Right hindlimb (tissue), 1 donor: ENCODE measurements at places on chromosomes 16 and 17.
A peak's percentile ranks its signal among the peaks of the same experiment; 100 is the strongest.

DNA sequence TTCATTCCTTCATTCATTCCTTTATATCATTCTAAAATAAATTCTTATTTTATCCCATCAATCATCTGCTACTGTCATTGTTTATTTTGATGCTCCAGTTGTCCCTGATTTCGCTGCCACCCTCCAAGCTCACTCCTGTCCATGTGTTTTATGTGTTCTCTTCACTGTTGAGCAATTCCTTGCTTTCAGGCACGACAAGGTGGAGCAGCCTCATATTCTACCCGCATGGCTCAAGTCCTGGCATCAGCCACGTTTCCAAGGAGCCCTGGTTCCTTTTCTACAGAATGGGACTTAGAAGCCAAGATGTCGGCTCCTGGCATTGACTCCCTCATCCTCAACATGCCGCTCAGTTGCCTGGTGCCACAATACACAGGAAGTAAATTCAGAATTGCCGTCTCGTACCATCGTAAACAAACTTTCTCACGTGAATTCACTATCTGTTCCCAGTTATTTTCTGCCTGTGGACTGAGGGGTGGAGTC is 139.0 kb downstream of the RPTOR start:
- DNase-seq: no peak

- no peak for DNase-seq
Measured at GRCh38 chr17:51954232-51954765, 204.2 kb downstream of the CA10 start.

DNA sequence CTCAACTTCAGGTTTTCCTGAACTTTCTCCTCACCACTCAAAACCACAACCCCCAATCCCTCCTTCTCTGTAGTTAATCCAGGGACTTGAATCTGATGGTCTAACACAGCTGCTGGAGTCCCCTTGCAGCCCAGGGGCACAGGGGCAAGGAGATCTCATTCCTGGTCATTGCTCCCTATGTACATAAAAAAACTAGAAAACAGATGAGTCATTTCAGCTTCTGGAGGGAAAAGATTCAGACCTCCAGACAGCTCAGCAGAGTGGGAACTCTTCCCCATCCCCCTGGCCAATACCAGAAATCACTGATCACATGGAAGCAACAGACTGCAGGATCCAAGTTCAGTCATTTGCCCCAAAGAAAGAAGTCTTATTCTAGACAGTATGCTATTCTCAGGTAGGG is 62.1 kb downstream of the DYNLRB2 start:
- DNase-seq: no peak

GRCh38 chr17:36609498-36609862 is 8.1 kb downstream of the MRM1 start:
- DNase-seq: no peak

GRCh38 chr17:67994817-67995569 is 1.3 kb downstream of the C17orf58 start:
- peak; percentile 28 for DNase-seq

GRCh38 chr16:1903845-1904840 is 14.1 kb downstream of the HS3ST6 start:
- no peak for DNase-seq

- no peak for DNase-seq
Measured at GRCh38 chr17:48504953-48505352, 25.9 kb downstream of the HOXB1 start.

DNA sequence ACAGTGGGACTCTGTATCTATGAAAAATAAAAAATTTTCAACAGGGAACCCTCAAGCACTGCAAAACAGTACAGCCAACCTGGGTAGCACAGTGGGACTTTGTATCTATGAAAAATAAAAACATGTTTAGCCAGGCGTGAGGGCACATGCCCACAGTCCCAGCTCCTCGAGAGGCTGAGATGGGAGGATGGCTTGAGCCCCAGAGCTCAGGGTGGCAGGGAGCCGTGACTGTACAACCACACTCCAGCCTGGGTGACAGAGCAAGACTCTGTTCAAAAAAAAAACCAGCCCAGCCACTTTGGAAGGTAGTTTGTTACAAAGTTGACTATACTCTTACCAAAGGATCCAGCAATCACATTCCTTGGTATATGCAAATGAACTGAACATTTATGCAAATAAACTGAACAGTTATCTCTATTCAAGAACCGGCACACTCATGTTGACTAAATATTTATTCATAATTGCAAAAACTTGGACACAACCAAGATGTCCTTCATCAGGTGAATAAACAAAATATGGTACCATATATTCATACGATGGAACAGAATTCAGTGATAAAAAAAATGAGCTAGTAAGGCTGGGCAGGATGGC is 5.2 kb downstream of the RPH3AL start:
- no peak for DNase-seq

DNA sequence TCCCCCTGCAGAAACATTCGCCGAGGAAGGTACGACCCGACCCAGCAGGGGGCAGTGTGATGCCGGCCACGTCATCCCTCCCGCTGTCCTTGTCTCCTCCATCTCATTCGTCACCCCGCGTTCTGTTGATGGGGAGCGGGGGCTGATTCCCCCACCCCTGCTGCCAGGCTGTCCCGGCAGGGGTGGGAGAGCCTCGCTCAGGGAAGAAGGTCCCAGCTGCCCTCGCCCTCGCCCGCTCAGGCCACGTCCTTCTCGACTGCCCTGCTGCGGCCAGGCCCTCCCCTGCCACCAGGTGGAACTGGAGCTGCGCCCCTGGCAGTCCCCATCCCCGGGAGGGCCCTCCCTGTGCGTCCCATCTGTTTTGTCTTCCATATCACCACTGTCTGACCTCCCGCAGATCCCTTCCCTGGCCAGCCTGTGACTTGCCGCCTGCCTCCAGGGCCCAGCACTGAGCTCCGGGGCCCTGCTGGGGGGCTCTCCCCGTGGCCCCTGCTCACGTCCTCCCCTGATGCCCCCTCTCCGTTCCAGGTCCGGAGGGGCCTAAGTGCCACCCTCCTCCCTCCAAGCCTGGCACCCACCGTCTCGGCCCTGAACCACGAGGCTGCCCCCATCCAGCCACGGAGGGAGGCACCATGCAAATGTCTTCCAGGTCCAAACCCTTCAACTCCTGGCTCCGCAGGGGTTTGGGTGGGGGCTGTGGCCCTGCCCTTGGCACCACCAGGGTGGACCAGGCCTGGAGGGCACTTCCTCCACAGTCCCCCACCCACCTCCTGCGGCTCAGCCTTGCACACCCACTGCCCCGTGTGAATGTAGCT is 20.6 kb downstream of the ADAM11 start:
- DNase-seq: peak; percentile 88

GRCh38 chr16:55687802-55688201 is 32.0 kb downstream of the SLC6A2 start:
- DNase-seq: no peak

DNA sequence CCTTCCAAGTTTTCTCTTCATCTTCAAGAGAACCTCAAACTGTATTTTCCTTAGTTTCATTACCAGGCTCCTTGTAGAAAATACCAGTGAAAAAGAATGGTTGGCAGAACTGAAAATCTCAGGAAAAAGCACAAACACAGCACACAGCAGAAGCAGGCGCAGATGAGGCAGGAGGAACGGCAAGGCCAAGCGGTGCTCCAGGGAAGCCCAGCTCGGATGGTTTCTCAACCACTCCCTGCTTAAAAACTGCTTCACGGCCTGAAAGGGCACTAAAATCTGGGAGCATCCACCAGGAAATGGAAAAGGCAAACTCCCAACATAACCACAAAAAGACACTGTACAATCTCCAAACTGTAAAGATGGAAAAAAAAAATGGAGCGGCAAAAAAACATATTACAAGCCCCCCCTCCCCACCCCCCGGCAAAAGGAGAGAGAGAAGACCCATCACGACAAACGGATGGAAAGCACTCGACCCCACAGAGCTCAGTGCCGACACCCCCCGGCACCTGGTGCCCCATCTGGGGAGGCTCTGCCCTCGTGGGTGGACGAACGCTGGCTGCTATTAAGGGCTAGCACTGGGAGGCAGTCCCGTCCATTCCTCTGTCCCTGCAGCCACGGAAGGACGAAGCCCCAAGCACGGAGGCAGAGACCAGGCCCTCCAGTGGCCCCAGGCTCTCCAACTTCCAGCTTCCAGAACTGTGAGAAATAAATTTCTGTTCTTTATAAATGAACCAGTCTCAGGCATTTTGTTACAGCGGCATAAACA is 127.5 kb downstream of the ZNF778 start:
- DNase-seq: no peak

DNA sequence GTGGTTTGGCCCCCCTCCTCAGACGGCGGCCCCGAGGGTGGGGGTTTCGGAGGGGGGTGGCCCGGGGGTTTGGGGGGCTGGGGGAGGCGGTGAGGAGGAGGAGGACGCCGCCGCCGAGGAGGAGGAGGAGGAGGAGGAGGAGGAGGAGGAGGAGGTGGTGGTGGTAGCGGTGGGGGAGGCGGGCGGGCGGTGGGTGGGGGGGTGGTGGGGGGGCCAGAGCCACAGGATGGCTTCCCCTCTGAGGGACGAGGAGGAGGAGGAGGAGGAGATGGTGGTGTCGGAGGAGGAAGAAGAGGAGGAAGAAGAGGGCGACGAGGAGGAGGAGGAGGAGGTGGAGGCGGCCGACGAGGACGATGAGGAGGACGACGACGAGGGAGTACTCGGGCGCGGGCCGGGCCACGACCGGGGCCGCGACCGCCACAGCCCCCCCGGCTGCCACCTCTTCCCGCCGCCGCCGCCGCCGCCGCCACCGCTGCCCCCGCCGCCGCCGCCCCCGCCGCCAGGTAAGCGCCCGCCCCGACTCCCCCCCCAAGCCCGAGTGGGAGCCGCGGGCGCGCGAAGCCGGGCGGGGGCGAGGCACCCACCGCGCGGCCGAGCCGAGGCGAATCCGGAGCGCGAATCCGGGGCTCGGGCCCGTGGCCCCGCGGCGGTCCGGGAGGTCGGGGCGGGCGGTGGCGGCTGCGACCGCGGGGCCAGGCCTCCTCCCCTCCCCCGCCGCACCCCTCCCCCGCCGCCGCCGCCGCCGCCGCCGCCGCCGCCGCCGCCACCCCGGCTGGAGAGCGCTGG is 3.8 kb upstream of the CHD3 start:
- DNase-seq: peak; percentile 56

- no peak for DNase-seq
Measured at GRCh38 chr17:45976391-45976754, 22.7 kb upstream of the STH start.

DNA sequence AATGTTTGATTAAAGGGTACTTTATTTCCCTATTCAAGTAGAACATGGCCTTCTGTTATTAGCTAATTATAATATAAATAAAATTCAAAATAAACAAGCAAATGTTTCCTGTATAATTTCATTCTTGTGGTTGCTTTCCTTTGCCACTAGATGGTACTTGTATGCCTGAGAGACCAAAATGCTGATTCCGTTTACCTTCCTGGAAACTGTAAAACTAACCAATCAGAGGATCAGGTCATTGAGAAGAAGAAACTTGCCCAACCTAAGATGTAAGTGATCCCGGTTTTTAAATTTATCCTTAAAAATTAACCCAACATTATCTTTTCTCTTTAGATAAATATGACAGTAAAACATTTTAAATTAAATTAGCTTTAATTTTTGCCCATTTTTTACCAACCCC is 8.1 kb upstream of the ABCA5 start:
- no peak for DNase-seq

DNA sequence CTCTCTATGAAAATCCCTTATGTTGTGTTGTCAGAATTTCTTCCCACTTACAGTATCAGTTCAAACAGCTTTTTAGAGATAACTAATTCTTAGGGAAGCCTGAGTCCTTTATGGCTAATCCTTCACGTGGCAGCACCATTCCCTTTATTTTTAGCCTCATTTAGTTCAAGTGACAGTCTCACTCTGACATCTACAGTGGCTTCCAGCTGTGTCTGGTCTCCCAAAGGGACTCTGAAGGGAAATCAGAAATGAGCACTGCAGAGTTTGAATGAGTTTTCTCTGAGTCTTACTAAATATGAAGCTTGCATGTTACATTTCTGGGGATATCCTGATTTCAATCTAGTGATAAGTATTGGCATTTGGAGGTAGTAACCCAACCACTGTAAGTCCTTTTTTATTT is 1104.1 kb downstream of the CDH11 start:
- no peak for DNase-seq

- DNase-seq: no peak
Measured at GRCh38 chr16:85089525-85089924, 22.7 kb downstream of the CIBAR2 start.

- DNase-seq: peak; percentile 42
Measured at GRCh38 chr16:78770353-78771091, 671.1 kb downstream of the WWOX start.

DNA sequence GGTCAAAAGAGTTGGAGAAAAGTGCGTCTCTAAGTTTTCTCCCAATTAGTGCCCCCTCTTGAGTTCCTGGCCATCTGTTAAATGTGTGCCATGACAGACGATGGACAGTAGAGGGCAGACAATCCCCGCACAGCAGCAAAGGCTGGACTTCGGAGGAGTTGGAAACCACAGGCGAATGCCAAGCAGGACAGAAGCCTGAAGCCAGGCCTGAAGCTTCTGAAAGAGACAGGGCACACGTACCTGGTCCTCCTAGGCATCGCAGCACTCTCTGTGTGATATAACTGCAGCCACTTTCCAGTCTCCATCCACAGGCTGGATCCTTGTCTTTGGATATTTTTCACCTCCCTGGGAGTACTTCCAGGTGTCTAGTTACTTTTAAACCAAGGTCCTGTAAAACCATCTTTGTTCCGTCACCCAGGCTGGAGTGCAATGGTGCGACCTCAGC is 14.5 kb downstream of the C17orf100 start:
- peak; percentile 83 for DNase-seq

- no peak for DNase-seq
Measured at GRCh38 chr16:24257958-24258357, 1.8 kb downstream of the CACNG3 start.

GRCh38 chr17:13102477-13102876 is 84.7 kb upstream of the ELAC2 start:
- DNase-seq: no peak

DNA sequence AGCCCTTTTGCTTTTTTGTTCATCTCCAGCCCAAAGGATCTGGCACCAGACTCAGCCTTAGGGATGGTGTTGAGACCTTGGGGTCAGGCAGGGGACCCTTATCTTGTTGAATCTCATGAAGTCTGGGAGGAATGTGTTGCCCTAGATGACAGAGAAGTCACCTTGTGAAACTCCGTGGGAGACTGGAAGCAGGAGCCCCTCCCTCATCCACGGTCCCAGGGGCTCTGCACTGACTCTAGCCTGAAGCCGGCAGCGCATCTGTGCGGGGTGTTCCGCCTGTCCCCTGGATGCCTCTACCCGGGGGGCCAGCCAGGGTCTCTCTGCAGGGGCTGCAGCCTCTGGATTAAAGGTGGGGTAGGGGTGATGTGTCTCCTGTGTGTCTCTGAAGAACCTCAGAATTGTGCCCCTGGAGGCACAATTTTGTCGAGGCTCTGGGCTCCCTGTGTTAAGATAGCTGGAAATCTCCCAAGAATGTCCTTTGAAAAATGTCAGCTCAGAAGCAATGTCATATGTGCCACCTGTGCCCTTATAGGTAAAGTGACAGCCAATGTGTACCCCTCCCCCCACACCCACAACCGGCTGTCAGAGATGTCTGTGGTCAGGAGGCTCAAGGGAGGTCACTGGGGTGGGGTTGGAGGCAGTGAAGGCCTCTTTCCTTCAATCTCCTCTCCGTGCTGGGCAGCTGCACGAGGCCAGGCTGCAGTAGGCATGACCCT is 32.1 kb upstream of the CDC42EP4 start:
- DNase-seq: no peak
